NCI-H446 (cell line): ENCODE measurements at places on chromosomes 2 and 18.
A peak's percentile ranks its signal among the peaks of the same experiment; 100 is the strongest.

- DNase-seq, result no peak
Measured at GRCh38 chr2:42793334-42794270, 1.2 kb upstream of the HAAO start.

- DNase-seq, result no peak
Measured at GRCh38 chr2:233039846-233040530, 7.5 kb downstream of the NEU2 start.

GRCh38 chr18:70431203-70431624 is 142.4 kb downstream of the SOCS6 start:
- DNase-seq, result no peak

DNA sequence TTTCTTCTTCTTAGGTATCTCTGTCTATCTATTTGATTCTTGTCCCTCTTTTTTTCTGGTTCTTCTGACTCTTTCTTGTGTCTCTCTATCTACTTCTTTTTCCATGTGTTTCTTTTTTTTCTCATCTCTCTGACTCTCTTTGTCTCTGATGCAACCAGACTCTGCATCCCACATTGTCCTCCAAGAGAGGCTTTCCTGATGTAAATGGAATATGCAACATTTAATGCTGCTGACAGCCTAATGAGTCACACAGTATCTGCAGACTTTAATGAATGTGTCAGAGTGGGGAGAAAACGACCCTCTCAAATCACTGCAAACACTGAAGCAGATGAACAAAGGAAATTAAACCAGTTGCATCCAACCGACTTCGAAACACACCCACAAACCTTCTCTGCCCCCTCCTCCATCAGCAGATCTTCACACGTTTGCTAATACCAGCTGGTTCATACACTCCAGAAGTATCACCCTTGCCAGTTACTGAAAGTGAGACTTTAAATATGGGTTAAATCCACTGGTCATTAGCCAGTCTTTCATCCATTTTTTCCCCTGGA is 351.5 kb downstream of the TXNL1 start:
- DNase-seq, result no peak

DNA sequence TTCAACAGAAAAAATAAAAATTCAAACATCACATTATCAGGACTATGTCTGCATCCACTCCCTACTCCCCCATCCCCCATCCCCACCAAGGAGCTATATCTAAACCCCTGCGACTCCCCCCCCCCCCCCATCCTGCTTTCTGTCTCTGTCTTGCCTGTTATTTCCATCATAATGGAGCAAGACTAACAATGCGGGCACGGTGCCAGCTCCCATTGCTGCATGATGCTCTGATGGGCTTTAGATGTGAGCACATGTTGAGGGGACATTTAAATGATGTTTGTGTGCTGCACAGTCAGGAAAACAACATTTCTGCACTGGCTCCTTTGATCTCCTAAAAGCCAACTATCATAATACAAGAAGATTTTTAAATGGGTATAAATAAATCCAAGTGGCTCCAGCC is 644.2 kb upstream of the SETBP1 start:
- DNase-seq, result no peak

- DNase-seq, result no peak
Measured at GRCh38 chr2:208361077-208361441, 45.5 kb upstream of the PTH2R start.

GRCh38 chr2:26989156-26989555 is 18.7 kb downstream of the MAPRE3 start:
- no peak for DNase-seq

GRCh38 chr2:111154758-111155157 is 34.0 kb downstream of the BCL2L11 start:
- DNase-seq, result no peak

GRCh38 chr2:42768706-42769256 is 4.8 kb upstream of the OXER1 start:
- no peak for DNase-seq

- DNase-seq, result no peak
Measured at GRCh38 chr2:217058791-217059755, 199.2 kb upstream of the TNP1 start.

GRCh38 chr2:126784045-126784444 is 114.6 kb upstream of the TEX51 start:
- DNase-seq, result no peak

- no peak for DNase-seq
Measured at GRCh38 chr2:70461414-70461813, 92.2 kb downstream of the TGFA start.

GRCh38 chr2:148244593-148245292 is 223.9 kb downstream of the MBD5 start:
- DNase-seq, result no peak

DNA sequence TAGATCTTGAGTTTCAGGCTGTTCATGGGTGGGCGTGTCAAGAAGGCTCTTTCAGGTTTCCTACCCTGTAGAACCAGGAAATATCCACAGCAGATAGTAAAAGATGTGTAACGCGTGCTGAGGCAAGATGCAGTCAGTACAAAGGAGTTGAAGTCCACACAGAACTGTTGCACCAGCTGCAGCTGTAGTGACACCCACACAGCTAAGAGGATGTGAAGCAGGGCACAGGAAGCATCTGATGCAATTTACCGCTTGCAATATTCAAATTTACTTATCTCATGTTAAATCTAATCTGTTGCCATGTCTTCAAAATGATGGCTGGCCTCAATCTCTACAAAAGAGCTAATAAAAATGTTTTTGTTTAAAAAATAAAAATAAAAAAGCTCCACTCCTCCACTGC is 132.8 kb downstream of the ARHGAP15 start:
- DNase-seq, result no peak

GRCh38 chr2:46584134-46584848 is 104.9 kb downstream of the TMEM247 start:
- no peak for DNase-seq

DNA sequence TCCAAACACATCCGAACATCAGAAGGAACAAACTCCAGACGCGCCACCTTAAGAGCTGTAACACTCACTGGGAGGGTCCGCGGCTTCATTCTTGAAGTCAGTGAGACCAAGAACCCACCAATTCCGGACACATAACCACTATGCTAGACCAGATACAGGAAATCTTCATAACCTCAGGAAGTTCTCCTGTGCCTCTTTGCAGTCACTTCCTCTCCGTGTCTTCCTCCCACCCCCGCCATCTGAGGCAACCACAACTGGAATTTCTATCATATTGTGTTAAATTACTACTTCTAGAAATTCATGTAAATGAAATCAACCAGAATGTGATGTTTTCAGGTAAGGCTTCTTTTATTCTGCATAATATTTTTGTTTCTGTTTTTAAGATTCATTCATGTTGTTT is 631.0 kb upstream of the NXPH2 start:
- no peak for DNase-seq

GRCh38 chr2:146734042-146734820 is 1110.6 kb upstream of the ACVR2A start:
- DNase-seq, result peak; percentile 47

- DNase-seq, result no peak
Measured at GRCh38 chr2:132896073-132896472, 226.1 kb upstream of the LYPD1 start.

DNA sequence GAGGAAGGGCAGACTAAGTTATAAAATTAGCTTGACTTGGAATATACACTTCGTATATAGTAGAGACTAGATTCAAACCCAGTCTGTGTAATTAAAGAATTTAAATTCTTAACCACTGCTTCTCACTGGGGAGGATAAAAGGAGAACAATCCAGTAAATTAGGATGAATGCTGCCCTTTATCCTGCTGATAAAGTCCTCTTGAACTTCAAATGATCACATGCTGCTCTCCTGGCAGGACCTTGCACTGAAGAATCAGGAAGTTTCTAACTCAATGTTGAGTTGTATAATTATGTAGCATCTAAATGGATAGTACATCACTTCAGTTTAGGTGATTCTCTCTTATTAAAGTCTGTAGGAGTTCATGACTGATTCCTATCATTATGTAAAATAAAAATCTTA is 1179.7 kb downstream of the DSC3 start:
- no peak for DNase-seq

GRCh38 chr2:227509076-227509475 is 37.1 kb downstream of the AGFG1 start:
- DNase-seq, result no peak

DNA sequence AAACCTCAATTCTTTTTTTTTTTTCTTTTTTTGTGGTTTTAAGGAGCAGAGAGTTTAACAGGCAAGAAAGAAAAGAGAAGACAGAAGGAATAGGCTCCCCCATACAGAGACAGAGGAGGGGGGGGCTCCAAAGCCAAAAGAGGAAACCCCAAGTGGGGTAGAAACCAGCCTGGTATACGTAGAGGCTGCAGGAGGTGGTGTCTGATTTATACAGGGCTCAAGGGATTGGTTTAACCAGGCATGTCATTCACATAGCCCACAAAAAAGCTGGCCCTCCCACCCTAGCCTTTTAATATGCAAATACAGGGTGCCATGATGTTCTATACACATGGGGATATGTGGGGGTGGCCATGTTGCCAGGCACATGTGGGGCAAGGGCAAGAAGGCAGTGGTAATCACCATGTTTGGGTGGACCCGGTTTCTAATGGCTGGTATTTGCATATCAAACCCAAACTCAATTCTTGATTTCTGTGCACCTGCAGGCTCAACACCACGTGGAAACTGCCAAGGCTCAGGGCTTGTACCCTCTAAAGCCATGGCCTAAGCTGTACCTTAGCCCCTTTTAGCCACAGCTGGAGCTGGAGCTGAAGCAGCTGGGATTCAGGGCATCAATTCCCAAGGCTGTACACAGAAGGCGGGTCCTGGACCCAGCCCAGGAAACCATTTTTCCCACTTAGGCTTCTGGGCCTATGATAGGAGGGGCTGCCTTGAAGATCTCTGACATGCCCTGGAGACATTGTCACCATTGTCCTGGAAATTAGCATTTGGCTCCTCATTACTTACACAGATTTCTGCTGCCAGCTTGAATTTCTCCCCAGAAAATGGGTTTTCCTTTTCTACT is 170.3 kb downstream of the MAIP1 start:
- DNase-seq, result no peak

- no peak for DNase-seq
Measured at GRCh38 chr2:897091-897490, 53.6 kb upstream of the SNTG2 start.

DNA sequence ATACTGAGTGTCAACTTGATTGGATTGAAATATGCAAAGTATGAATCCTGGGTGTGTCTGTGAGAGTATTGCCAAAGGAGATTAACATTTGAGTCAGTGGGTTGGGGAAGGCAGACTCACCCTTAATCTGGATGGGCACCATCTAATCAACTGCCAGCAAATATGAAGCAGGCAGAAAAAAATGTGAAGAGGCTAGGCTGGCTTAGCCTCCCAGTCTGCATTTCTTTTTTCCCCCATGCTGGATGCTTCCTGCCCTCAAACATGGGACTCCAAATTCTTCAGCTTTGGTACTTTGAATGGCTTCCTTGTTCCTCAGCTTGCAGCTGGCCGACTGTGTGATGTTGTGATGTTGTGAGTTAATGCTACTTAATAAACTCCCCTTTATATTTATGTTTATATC is 577.4 kb downstream of the CPS1 start:
- no peak for DNase-seq

- DNase-seq, result no peak
Measured at GRCh38 chr2:161386228-161386824, 29.8 kb upstream of the TBR1 start.

DNA sequence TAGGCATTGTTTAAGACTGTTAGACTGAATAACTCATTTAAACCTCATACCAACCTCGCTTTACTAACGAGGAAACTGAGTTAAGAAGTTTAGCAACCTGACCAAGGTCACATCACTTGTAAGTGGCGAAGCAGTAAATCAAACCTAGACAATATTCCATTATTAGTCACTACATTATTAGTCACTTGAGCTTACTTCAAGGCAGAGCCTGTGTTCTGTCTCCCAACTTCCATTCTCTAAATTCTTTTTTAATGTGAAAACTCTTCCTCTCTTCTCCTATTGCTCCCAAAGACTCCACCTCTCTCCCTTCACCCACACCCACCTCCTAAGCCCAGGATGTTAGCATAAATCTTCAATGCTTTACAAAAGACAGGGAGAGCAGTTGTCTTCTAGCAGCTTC is 156.5 kb downstream of the ARL6IP6 start:
- DNase-seq, result no peak

DNA sequence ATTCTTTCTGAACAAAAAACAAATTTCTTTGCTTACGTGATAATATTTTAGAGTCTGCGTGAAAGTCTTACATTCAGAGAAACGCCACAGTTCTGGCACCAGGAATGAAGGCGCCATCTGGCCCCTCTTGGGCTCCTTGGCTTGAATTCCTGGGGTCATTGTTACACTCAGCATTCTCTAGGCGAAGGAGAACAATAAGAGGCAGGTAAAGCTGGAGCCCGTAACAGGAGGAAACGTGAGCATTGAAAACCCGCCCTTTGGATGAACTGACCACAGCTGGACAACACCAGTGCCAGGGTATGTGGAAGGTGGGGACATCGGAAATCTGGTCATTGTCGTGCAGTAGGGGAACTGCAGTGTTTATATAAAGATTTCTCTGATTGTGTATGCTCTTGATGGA is 144.8 kb downstream of the RNF152 start:
- peak; percentile 54 for DNase-seq

DNA sequence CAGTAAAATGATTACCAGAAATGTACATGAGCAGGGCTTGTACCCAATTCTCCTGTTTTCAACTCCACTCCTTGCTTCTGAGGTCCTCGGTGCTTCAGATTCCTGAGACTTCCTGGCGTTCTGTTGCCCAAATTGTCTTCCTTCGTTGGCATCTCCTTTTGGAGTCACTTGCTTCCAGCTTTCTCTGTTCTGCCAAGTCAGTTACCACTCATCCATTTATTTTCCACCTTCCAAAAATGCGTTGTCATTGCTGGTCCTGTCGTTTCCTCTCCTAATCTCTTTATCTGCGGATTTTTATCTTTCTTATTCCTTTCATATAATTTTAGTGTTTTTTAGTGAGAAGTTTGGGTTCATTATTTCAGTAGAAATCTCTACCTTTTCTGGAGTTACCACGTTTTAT is 18.5 kb upstream of the EFR3B start:
- DNase-seq, result no peak

- DNase-seq, result peak; percentile 76
Measured at GRCh38 chr18:45920367-45920766, 46.8 kb downstream of the EPG5 start.

- DNase-seq, result no peak
Measured at GRCh38 chr2:70959851-70960832, 18.3 kb upstream of the ANKRD53 start.

GRCh38 chr2:10145519-10146357 is 23.2 kb downstream of the RRM2 start:
- DNase-seq, result no peak

DNA sequence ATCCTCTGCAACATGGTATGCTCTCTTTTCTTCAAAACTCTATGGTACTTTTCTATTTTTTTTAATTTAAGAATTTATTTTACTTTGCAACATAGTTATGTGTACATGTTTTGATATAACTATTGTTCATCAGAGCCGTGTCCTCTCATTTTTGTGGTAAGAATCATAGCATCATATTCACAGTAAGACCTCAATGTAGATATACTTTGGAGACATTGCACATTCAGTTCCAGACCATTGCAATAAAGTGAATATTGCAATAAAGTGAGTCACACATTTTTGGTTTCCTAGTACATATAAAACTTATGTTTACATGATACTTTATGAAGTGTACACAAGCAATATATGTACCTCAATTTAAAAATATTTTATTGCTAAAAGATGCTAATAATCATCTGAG is 22.7 kb upstream of the LINC00305 start:
- DNase-seq, result no peak

GRCh38 chr2:202064881-202065230 is 8.2 kb upstream of the KIAA2012 start:
- no peak for DNase-seq

GRCh38 chr18:77170890-77171410 is 38.4 kb upstream of the MBP start:
- no peak for DNase-seq
